ENCODE measurements at places on chromosomes 7 and 10.

- DNase-seq = no peak
These were observed 564.5 kb downstream of the PTPRN2 start for GRCh38 chr7:158023157-158023556.

GRCh38 chr7:44969701-44970522, 8.9 kb downstream of the MYO1G start:
- no peak for DNase-seq

- DNase-seq = no peak
These were observed 71.6 kb downstream of the INPP5A start for GRCh38 chr10:132609211-132609610.

DNA sequence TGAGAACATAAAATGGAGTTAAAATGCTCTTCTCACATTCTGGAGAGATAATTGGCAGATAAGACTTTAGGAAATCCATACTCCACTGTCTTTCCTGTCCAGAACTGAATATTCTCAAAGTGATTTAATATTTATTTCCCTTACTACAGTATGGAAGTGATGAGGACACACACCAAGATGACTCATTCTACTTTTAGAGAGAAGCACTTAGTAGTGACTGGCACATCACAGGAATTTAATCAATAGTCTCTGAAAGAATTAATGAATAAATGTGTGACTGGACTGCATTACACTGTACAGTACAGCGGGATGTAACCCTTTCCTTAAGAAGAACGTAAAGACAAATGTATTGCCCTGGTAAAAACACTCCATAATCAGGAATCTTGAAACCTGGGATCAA, 116.7 kb downstream of the SEMA3E start:
- DNase-seq = no peak

- no peak for DNase-seq
These were observed 375.8 kb downstream of the REEP3 start for GRCh38 chr10:63896992-63897391.

GRCh38 chr10:110502851-110503301, 5.2 kb downstream of the DUSP5 start:
- no peak for DNase-seq

DNA sequence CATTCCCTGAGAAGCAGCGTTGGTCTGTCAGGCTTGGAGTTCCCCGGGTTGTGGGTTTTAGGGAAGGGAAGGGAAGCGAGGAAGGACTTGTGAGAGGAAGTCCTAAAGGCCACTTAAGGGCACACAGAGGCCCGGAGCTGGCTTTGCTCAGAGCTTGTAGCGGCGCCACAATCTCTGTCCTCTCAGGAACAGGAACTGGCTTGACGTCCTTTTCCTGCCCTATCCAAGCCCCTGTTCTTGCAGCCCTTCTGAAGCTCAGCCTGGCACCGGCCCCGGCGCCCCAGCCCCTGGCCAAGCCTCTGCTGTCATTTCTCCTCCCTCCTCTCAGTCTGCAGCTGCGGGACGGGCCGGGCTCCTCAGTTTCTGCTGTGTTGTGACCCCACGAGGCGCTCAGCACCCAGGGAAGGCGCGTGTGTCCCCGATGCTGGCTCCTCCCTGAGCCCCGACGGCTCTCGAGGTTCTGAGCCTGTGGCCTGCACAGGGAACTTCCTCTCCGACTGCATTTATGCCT, at the start of gene GIMAP8:
Gene GIMAP8 (plus strand): TSS at position 140 of the 511 bp plus-strand sequence. CDS start 16,069 bp downstream, outside the sequence.
- peak; percentile 61 for DNase-seq

- no peak for DNase-seq
These were observed 91.0 kb upstream of the NPTX2 start for GRCh38 chr7:98526059-98526458.

GRCh38 chr10:30788307-30788706, 158.8 kb upstream of the LYZL2 start:
- DNase-seq = no peak

GRCh38 chr7:13794581-13794980, 194.9 kb downstream of the ETV1 start:
- DNase-seq = no peak

- DNase-seq = no peak
These were observed 180.6 kb upstream of the NPVF start for GRCh38 chr7:25408876-25409275.

DNA sequence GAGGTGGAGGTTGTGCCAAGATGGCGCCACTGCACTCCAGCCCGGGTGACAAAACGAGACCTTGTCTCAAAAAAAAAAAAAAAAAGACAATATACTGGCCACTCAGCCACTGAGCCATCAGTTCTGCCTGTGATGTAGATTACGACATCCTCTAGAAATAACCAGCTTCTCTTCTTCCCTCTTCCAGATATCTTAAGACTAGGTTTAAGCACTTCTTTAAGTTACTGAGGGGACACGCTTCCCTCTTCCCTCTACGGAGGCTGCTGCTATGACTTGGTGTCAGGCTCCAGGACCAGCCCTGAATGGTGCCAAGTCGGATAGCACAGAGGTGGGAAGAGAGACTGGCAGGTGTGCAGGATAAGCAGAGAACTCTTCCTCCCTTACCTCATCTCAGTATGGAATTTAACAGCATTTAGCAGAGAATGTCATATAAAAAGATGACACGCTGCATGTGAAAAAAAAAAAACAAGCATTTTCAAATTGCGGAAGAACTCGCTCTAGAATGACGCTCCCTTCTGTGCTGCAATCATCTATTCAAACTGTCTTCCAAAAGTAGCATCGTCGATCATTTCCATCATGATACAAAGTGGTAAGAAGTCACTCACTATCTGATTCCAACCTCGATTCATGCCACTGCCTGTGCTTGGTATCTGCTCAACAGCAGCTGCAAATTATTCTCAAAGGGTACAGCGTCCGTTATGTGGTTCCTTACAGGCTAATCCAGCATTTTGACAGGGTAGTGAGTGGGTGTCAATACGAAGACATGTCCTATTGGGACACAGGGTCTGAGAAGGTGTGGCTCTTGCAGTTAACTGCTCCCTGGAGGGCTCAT, 13.8 kb downstream of the DAGLB start:
- DNase-seq = no peak

DNA sequence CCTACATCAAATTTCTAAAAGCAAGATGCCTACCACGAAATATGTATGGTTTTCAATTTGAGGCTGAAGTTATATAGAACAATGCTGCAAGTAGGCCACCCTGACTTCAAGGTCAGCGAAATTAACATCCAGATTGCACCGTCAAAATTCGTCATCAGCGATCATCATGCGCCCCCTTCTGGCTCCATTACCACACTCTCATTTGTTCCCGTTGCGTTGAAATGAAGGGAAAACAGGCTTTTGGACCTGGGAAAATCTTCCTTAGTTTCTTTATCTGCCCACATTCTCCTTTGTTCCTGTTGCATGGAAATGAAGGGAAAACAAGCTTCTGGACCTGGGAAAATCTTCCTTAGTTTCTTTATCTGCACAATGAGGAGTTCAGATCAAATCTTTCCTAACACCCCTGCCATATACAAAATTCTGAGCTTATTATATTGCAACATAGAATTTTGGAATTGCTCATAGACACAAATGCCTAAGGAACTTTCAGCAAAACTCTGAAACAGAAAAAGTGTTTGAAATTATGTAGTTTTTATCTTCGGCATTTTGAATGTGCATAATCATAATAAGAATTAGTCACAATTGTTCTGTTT, 98.2 kb upstream of the PRKCQ start:
- peak; percentile 52 for DNase-seq

- peak; percentile 32 for DNase-seq
These were observed 18.1 kb downstream of the HACD1 start for GRCh38 chr10:17599089-17599488.

- no peak for DNase-seq
These were observed 139.3 kb downstream of the MBL2 start for GRCh38 chr10:52633266-52633665.

DNA sequence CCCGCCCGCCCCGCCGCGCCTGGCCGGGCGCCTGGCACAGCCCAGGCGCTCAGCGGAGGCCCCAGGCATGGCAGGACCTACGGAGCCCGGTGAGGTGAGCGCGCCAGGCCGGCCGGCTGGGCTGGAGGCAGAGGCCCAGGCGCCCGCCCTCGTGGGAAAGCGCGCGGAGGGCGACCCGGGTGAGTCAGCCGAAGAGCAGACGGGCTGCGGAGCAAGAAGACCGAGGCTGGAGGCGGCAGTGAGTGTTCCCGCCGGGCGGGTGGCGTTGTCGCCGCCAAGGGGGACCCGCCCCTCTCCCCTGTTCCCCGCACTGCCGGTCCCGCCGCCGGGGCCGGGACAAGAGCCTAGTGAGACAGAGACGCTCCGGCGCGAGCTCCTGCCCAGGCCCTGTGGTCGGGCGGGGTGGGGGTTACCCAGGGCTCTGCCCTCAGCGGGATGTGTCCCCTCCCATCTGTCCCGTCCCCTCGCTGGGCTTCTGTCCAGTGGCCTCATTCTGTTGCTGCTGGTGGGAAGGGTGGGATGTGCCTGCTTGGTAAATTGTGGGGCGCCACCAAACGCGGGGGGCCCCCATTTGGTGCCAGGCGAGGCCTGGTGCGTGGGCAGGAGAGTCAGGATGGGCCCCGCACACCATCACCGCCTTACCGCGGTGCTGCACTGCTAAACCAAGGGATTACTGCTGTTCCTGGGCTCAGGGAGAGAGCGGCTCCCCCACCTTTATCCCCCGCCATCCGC, 17.0 kb upstream of the NODAL start:
- no peak for DNase-seq

DNA sequence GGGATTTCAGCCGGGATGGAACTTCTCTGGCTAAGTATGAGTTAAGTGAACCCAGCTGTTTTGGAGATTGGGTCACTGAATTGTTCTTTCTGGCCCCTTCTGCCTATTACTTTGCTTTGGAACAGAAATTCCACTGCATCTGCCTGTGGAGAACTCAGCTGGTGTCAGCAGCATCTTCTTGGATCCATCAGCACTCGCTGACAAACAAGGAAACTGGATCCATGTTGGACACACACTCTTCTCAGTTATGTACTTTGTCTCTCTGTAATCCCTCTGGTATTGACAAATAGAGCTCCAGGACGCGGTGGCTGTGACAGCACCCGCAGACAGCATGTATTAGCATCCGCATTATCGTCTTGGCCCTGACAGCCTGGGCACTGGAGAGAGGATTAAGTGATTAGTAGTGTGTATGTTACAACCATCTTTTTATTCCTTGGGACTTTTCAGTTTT, 73.0 kb upstream of the BMPER start:
- no peak for DNase-seq

DNA sequence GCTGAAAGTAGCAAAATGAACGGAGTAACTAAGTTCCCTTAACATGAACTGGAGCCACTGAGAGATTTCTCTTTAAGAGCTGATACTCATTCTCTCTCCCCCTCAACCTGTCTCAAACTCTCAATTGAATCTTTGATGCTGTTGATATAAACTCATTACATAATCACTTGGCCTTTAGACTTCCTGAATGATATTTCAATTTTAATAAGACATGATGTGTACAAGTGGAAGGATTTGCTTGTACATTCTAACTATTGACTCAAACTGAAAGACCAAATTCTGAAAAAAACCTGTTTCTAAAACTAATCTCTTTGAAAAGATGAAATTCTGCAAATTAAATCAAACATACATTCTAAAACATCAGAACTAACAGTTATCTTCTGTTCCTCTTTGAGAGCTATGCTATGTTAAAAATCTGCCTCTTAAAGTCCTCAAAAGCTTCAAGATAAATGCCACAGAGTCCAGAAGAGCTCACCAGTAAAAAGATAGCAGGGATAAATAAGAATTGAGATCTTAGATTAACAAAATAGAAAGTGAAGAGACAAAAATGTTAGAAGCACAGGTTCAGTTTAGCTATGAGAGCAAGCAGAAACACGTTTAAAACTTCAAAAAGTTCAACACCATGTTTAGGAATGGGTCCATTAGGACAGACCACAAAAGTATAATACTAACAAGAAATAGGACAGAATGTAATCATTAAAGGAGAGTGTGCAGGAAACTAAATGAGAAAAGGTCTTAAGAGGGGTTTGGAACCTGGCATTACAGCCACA, 46.1 kb downstream of the TNPO3 start:
- DNase-seq = no peak

DNA sequence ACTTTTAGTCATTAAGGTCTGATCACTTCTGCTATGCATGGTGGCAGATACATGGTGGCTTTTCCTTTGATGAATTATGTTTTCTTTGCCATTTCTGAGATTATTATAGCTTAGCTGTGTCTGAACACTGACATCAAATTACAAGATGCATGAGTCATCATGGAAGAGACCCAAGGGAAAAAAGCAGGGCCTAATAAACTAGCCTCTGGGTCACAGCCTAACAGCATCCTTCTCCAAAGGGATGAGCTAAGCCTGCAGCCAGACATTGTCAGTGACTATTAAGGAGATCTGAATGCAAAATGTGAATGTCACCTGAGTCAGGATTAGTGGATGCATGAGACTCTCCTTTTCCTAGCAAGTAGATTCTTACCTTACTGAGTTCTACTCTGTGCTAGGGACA, 19.1 kb upstream of the OGDHL start:
- DNase-seq = no peak
